ENCODE measurements at places on chromosomes 1 and 21.

GRCh38 chr21:46455575-46456385 is 2.9 kb upstream of the DIP2A start:
- DNase-seq = no peak

GRCh38 chr1:180586671-180587155 is 27.9 kb downstream of the OVAAL start:
- DNase-seq = no peak

GRCh38 chr1:36401602-36402503 is 4.1 kb upstream of the LSM10 start:
- DNase-seq = no peak

- DNase-seq = no peak
These were observed 8.7 kb downstream of the LAPTM5 start for GRCh38 chr1:30748699-30749401.

GRCh38 chr1:59005491-59006288 is 221.8 kb upstream of the JUN start:
- DNase-seq = no peak

DNA sequence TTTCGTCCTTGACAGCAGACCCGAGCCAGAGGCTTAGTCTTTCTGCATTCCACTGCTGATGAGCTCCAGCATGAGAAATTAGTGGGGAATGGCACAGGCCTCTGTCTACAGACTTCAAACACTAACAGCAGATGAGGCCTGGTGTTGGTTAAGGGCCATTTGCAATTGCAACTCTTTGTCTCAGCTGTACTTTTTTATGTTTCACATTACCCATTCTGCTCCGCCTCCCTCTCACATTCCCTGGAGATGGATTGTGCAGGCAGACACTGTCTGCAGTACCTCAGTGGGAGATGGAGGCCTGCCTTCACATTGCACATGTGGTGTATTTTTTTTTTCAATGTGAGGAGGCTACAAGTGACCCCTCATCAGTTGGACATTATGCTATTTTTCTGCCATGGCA is 370.2 kb downstream of the DUSP10 start:
- DNase-seq = no peak

- no peak for DNase-seq
These were observed 171.8 kb downstream of the ACTL8 start for GRCh38 chr1:17926906-17927305.

GRCh38 chr1:223231011-223231572 is 88.0 kb upstream of the TLR5 start:
- no peak for DNase-seq

GRCh38 chr1:90723590-90724108 is 6.5 kb upstream of the BARHL2 start:
- DNase-seq = no peak

- peak; percentile 6 for DNase-seq
These were observed 21.8 kb downstream of the EXOC8 start for GRCh38 chr1:231315887-231316286.

GRCh38 chr1:97841338-97841737 is 79.5 kb downstream of the DPYD start:
- no peak for DNase-seq

DNA sequence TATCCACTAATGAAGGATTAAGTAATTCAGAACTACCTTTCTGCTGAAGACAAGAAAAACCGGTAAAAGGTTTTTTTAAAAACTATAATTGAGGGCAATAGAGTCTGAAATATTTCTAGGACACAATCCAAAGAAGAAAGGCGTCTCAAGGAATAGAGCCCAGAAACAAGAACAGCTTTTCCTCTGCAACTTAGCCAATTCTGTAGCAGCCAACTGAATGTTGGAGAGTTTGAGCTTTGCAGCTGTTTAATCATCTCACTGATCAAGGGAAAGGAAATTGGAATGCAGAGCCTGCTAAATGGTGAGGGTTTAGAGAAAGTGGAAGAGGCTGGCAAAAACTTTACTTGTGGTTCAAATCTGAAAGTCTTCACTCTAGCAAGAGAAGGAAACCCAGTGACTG is 818.9 kb downstream of the KCNT2 start:
- DNase-seq = no peak

DNA sequence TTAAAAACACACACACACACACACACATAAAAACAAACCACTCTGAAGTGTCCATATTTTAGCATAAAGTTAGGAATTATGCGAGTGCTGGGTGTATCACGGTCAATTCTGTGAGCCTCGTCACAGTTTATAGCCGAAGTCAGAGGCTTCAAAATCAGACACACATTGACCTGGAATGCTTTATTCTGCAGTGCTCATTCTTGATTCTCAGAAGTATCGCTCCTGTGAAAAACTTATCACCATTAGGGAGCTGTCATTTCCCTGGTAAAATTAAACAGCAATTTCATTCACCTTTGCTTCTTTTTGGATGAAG is 8.7 kb upstream of the IRF2BP2 start:
- no peak for DNase-seq

DNA sequence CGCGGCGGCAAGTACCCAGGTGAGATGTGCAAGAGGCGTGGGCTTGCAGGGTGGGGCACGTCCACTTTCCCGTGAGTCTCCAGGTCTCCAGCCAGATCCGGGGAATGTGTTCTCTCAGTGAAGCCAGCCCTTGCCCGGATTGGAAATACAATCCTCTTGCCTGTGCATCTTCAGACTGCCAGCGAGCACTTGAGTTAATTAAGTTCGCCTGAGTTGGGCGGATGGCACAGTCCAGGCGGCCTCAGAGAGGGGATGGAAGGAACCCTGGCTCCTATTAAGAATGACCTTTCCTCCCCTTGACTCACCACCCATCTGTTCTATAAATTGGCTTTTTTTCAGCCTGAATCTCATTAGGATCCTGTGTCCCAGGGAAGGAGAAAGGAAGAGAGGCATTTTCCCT is 33.3 kb upstream of the CNTN2 start:
- no peak for DNase-seq

- no peak for DNase-seq
These were observed 56.8 kb upstream of the ERRFI1 start for GRCh38 chr1:8082945-8083344.

- DNase-seq = peak; percentile 47
These were observed at the start of gene LY9 for GRCh38 chr1:160795951-160796383. Gene LY9 (plus strand): TSS chr1:160796174. CDS start chr1:160796188, 14 bp downstream.

GRCh38 chr1:6675941-6676340 is 25.7 kb downstream of the DNAJC11 start:
- DNase-seq = no peak

DNA sequence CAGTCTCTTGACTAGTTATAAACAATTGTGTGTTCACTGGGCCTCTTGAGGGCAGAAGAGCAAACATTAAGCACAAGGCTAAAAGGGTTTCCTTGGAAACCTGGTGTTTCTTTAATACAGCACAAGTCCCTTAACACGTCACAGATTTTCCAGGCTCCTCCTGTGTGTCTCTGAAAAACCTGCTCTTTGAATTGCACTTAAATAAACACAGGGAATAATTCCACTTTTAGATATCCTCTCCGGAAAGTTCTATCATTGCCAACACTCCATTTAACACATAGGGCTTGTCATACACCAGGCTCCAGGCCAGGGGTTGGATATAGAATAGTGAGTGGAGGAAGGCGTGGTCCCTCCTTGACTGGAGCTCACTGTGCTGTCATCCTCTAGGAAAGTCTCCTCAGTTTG is 442.6 kb downstream of the DSCAM start:
- no peak for DNase-seq

- no peak for DNase-seq
These were observed 45.7 kb upstream of the ZNF648 start for GRCh38 chr1:182107209-182107608.

DNA sequence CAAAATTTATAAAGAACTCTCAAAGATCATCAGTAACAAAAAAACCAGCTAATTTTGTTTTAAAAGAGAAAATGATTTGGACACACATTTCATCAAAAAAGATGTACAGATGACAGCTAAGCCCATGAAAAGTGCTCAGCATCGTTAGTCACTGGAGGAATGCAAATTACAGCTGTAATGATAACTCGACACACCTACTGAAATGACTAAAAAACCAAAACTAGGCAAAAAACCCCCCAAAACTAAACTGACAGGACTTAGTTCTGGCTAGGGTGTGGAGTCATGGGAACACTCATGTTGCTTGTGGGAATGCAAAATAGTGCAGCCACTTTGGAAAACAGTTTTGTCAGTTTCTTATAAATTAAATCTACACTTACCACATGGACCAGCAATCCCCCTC is 59.5 kb downstream of the CNIH3 start:
- DNase-seq = no peak

- no peak for DNase-seq
These were observed 22.5 kb downstream of the MYOG start for GRCh38 chr1:203063287-203063686.

DNA sequence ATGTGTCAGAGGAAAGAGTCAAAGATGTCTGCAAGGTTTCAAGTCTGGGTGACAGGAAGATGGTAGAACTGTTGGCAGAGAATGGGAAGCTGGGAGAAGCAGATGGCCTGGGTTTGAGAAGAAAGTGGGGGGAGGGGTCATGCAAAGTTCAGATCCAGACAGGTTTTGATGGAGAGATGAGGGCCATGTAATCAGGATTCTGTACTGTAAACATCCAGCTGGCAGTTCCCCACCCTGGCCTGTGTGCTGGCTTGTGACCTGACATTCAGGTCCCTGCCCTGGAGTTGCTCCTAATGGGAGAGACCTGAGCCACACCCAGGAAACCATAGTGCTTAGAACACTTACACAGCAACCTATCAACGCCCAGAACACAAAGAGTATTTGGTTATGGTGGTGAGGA is 15.6 kb upstream of the ETV3 start:
- DNase-seq = no peak

DNA sequence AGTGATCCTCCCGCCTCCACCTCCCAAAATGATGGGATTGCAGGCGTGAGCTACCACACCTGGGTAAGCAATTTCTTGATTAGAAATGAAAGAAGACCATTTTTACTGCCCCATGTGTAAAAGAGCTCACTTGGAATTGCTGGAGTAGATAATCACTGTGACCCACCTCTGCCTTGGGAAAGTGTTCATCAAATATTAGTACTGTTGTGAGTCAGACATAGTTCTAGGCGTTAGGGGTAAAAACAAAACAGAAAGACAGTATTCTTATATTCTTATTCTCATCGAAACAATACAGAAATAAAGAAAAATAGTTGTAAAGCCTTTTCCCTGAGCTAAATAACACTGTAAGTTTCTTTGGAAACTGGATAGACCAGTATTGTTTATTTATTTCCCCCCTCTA is 36.2 kb downstream of the CELF3 start:
- no peak for DNase-seq

All from activated CD4-positive, CD25-positive, alpha-beta regulatory T cell (primary cell).